Fibroblast of the conjunctiva (primary cell): ENCODE measurements at places on chromosomes 2 and 18.

DNA sequence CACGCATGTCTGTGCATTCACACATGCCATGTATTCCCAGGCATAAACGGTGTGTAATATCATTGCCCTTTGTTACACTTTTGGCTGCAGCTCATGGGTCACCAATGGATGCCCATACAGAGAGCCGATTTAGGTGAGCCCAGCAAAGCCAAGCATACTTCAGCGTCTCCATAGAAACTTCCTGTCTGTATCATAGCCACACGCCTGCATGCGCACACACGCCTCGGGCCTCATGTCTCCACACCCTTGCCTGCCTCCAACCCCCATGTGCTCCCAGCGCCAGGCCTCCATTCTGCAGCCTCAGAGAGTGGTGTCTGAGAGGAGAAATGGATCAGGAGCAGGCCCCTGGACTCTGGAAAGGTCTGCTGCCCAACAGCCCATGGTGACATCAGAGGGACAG lies 33.5 kb upstream of the SELENOI start:
- no peak for DNase-seq

GRCh38 chr18:6901286-6901926 lies 171.9 kb downstream of the ARHGAP28 start:
- no peak for DNase-seq

- no peak for DNase-seq
These were observed 6.3 kb upstream of the EMILIN2 start for GRCh38 chr18:2840521-2840920.

GRCh38 chr2:158487419-158487818 lies 30.7 kb downstream of the PKP4 start:
- peak; percentile 37 for DNase-seq

GRCh38 chr18:47163241-47163640 lies 12.9 kb downstream of the IER3IP1 start:
- peak; percentile 55 for DNase-seq

DNA sequence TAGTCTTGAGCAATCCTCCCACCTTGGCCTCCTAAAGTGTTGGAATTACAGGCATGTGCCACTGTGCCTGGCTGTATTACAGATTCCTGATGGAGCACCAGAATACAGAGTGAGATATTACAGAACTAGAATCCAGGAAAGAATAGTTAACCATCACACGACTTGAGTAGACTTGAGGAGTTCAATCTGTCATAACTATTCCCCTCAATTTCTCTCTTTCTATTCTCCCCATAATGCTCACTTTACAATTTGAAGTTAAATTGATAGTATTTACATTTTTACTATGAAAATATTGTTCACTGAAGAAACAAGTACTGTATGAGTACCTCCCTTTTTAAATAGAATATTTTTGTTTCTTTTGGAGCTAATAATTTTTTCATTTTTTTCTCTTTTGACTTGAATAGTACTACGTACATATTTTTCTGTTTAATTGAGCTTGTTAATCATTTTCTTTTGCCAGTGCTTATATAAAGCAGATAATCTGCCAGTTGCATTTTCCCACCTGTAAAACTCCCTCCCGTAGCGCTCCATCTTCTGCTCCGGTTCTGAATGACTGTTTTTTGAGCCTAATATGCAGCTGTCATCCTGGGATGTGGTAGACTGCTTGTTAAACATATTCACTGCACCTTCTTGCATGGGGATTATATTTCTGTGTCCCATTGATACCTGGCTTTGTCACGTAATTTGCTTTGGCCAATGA lies 105.5 kb downstream of the MYCN start:
- no peak for DNase-seq

DNA sequence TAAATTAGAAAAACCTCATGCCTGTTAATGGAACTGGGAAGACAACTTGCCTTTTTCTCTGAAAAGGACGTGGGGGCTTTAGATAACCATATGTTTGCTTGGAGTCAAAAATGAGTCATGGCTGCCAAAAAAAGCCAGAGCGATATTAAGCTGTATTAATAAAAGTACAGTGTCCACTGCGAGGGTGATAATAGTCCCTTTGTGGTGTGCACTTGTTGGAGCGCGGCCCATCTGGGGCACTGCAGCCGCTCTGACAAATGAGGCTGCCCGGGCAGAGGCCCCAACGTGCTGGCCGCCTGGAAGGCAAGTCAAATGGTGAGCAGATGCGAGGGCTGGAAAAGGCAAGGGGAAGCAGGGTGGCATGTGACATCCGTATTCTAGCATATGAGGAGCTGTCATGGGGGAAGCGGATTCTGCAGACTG lies 103.3 kb upstream of the NCK2 start:
- no peak for DNase-seq
